Motor neuron (in vitro differentiated cells): ENCODE measurements at places on chromosomes 5 and 9. TPM values are rescaled to one million over a fixed set of nuclear protein-coding genes. Genes with fewer than 3 reads are reported as not detected.

DYNC2I2 gene
- 62.7 and 66.5 TPM in 2 replicates for total RNA-seq

GRCh38 chr9:134720796-134721195, 79.2 kb downstream of the COL5A1 start:
- ATAC-seq: no peak

- no peak for ATAC-seq
These were observed 69.3 kb downstream of the RGS3 start for GRCh38 chr9:113532809-113533190.

DNA sequence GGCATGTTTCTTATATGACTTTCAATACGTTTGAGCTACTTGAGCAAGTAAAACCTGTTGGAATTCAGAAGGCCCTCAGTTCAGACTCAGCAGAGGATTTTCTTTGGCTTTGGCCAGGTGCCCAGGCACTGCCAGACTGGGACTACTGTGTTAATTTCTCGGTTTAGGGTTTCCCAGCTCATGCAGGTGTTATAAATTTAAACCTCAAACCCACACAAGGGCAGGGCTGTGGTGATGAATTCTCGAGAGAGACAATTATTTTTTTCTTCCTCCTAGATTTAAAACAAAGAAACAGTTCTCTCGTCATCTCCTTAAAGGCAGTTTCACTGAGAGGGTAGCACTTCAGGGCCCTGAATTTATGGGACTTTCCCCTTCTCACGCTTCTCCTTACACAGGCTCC, 406.0 kb upstream of the PIK3R1 start:
- no peak for ATAC-seq

- ATAC-seq: no peak
These were observed 158.7 kb downstream of the CCDC171 start for GRCh38 chr9:15711531-15711930.

MPDZ gene
- total RNA-seq: 26.7 and 28.5 TPM in 2 replicates

PCDHA5 gene
- total RNA-seq: 3.1 and 5.3 TPM in 2 replicates

DNA sequence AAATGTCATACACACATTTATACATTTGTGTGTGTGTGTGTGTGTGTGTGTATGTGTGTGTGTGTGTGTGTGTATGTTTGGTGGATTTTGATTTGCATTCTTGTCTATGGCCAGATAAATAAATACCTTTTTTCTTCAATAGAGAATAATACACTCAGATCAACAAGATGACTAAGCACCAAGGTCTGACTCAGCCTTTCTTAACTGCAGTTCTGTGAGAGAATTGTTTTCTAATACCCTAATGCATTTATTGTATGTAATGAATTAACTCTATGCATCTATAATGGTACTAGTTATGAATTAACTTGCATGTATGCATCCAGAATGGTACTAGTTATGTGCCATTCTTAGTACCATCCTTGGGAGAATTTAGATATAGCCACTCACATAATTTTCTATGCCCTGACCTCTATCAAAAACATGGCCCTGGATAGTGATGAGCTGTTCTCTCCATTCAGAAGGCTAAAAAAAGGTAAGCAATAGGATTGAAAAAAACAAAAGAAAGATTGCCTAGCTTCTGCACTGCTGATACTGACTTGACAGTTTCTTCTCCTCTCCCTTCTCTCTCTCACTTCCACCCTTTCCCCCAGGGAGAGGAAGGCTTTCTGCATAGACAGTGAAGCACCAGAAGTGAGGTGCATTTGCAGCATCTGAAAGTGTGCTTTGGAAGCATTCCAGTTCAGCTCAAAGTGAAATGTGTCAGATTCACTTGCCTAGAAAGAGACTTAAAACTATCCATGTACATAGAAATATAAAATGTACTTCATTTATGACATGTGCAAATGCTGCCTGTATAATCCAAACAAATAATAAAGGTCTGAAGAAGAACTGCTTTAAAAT, 55.1 kb upstream of the CCDC112 start:
- ATAC-seq: peak; percentile 25

GRCh38 chr5:132389585-132390286, 20.2 kb downstream of the SLC22A5 start:
- ATAC-seq: peak; percentile 78

DNA sequence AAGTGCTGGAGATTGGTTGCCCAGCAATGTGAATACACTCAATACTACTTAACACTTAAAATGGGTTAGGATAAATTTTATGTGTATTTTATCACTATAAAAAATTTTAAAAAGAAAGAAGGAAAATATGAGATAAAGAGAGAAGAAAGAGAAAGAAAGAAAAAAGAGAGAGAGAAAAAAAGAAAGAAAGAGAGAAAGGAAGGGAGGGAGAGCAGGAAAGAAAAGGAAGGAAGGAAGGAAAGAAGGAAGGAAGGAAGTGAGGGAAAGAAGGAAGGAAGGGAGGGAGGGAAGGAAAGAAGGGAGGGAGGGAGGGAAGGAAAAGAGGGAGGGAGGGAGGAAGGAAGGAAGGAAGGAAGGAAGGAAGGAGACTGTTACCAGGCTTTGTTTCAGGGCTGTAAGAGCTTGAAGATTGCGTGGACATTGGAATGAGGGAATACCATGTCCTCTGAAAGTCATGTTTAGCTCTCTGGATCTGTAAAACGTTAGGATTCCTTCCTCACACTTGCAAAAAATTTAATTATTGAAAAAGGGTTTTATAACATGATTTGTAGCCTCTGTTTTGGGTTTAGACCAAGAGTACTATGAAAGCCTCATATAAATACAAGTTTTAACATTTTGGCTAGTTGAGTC, 152.3 kb upstream of the DAP start:
- no peak for ATAC-seq
